ENCODE measurements at places on chromosomes 16 and 17. TPM values are rescaled to one million over a fixed set of nuclear protein-coding genes. Genes with fewer than 3 reads are reported as not detected.

DNA sequence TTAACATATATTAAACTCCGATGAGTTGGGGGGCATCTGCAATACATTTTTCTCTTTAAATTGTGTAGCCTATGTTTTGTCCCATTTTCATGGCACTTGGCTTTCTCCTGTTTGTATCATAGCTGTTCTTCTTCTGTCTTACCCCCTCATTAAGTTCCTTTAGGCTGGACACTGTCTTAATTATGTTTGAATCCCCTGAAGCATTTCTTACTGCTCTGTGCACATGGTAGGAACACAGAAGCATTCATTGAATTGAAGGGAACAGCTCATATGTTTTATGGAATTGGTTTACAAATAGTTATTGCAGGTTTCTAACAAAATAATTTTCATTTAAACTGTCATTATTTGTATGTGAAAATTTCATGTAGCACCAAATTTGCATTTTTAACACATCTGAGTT, 176.8 kb downstream of the TANC2 start:
- no peak overlapping the region for H3K4me3 ChIP-seq
- no peaks in the 10 kb centered on the region for H3K27me3 ChIP-seq
- H3K27ac ChIP-seq, result no peak overlapping the region
- peaks cover 5% of the 10 kb centered on the region for H3K36me3 ChIP-seq

- no peak for DNase-seq
- no peak overlapping the region for H3K4me3 ChIP-seq
- H3K27me3 ChIP-seq, result peaks cover 7% of the 10 kb centered on the region
- no peak overlapping the region for H3K27ac ChIP-seq
- peaks cover 23% of the 10 kb centered on the region for H3K4me1 ChIP-seq
- H3K36me3 ChIP-seq, result no peaks in the 10 kb centered on the region
Observed at GRCh38 chr17:45425984-45426413, 6.7 kb downstream of the ARHGAP27 start.

The TMEM238L gene
- total RNA-seq, result not detected

GRCh38 chr16:81649561-81650184, 129.4 kb upstream of the PLCG2 start:
- no peak overlapping the region for H3K27ac ChIP-seq
- DNase-seq, result no peak
- peaks cover 4% of the 10 kb centered on the region for H3K4me1 ChIP-seq

DNA sequence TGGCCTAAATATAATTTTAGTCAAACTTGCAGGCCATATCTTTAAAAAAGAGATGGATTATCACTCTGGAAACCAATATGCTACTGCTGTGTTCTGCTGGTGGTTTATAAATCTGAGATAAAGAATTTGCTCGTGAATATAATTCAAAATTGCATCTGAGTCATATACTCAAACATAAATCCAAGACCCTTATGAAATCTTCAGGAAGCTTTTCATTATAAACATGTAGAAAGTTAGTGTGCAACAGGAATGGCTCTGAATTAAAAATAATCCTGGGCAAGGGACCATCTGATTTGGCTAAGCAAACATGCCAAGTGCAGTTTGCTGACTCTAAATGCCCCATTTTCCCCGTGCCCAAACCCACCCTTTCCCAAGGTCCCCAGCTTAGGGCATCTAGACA, 57.3 kb downstream of the TEX2 start:
- DNase-seq, result no peak
- no peaks in the 10 kb centered on the region for H3K36me3 ChIP-seq
- H3K27ac ChIP-seq, result no peak overlapping the region

GRCh38 chr16:89129378-89129777, 35.7 kb downstream of the ACSF3 start:
- no peak for DNase-seq
- H3K4me3 ChIP-seq, result no peak overlapping the region
- H3K27ac ChIP-seq, result no peak overlapping the region
- peaks cover 19% of the 10 kb centered on the region for H3K36me3 ChIP-seq

DNA sequence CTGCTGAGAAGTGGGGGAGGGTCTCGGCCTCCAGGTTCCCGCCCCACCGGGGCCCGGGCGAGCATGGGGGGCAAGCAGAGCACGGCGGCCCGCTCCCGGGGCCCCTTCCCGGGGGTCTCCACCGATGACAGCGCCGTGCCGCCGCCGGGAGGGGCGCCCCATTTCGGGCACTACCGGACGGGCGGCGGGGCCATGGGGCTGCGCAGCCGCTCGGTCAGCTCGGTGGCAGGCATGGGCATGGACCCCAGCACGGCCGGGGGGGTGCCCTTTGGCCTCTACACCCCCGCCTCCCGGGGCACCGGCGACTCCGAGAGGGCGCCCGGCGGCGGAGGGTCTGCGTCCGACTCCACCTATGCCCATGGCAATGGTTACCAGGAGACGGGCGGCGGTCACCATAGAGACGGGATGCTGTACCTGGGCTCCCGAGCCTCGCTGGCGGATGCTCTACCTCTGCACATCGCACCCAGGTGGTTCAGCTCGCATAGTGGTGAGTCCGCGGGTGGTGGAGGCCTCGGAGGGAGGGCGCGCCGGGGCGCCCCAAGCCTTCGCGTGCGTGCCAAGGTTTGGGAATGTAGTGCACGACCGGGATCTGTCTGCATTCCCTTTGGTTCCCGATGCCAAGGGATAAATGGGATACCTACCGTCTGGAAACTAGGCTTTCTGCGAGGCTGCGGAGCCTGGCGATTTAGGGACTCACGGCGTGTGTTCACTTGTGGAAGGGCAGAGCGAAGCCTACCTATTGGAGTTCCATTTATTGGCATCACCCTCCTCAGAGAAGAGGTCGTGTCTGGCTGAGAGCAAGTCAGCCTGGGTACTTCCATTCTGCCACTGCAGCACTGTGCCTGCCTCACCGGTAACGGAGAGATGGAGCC, 1.0 kb downstream of the ZNRF1 start:
- peaks cover 10% of the 10 kb centered on the region for H3K27me3 ChIP-seq
- no peaks in the 10 kb centered on the region for H3K36me3 ChIP-seq
- H3K4me1 ChIP-seq, result peaks cover 6% of the 10 kb centered on the region
- H3K4me3 ChIP-seq, result peak overlapping the region; percentile 60

GRCh38 chr17:62724398-62725146, 83.5 kb downstream of the MARCHF10 start:
- peak overlapping the region; percentile 86 for H3K27ac ChIP-seq
- DNase-seq, result peak; percentile 71
- no peaks in the 10 kb centered on the region for H3K36me3 ChIP-seq
- H3K4me3 ChIP-seq, result peak overlapping the region; percentile 1
- peaks cover 4% of the 10 kb centered on the region for H3K4me1 ChIP-seq
- H3K27me3 ChIP-seq, result no peaks in the 10 kb centered on the region

- H3K27ac ChIP-seq, result no peak overlapping the region
- H3K4me3 ChIP-seq, result no peak overlapping the region
- DNase-seq, result peak; percentile 72
- H3K4me1 ChIP-seq, result peaks cover 10% of the 10 kb centered on the region
- H3K27me3 ChIP-seq, result no peaks in the 10 kb centered on the region
Observed at GRCh38 chr16:88743693-88744576, 37.6 kb downstream of the CTU2 start.

The FZD2 gene
- not detected for total RNA-seq

The SLC13A2 gene
- total RNA-seq, result not detected

DNA sequence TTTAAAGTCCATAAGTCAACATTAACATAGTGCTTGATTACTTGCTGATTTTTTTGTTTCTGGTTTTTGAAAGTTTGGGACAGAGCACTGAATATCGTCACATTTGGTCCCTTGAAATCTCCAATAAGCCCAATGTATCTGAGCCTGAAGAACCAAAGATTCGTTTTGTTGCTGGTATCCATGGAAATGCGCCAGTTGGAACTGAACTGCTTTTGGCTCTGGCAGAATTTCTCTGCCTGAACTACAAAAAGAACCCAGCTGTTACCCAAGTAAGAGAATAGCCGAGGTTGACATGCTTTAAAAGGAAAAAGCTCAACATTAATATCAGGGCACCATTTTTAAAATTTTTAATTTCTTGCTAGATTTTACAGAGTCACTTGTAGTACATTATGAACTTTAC, 27.7 kb upstream of the GOSR1 start:
- peaks cover 4% of the 10 kb centered on the region for H3K36me3 ChIP-seq
- H3K27ac ChIP-seq, result no peak overlapping the region
- no peak for DNase-seq
- H3K4me1 ChIP-seq, result no peaks in the 10 kb centered on the region

The KPNA2 gene
- total RNA-seq, result 53.0 TPM

GRCh38 chr17:55383771-55384642, 37.6 kb downstream of the MMD start:
- no peaks in the 10 kb centered on the region for H3K4me1 ChIP-seq
- no peak for DNase-seq
- peaks cover 3% of the 10 kb centered on the region for H3K27me3 ChIP-seq

DNA sequence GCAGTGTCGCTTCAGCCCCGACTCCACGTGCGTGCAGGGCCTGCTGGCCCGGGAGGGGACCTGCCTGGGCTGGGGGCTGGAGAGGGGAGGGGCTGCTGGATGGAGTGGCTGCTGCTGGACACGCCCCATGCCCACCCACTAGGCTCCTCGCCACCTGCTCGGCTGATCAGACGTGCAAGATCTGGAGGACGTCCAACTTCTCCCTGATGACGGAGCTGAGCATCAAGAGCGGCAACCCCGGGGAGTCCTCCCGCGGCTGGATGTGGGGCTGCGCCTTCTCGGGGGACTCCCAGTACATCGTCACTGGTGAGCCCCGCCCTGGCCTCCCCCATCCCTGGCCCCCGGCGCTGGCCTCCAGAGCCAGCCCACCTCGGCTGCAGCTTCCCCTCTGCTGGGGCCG, 2.4 kb downstream of the BRICD5 start:
- peaks cover 39% of the 10 kb centered on the region for H3K4me1 ChIP-seq
- no peak for DNase-seq
- no peak overlapping the region for H3K27ac ChIP-seq
- H3K36me3 ChIP-seq, result peaks cover 38% of the 10 kb centered on the region

The HID1 gene
- 16.5 TPM for total RNA-seq

DNA sequence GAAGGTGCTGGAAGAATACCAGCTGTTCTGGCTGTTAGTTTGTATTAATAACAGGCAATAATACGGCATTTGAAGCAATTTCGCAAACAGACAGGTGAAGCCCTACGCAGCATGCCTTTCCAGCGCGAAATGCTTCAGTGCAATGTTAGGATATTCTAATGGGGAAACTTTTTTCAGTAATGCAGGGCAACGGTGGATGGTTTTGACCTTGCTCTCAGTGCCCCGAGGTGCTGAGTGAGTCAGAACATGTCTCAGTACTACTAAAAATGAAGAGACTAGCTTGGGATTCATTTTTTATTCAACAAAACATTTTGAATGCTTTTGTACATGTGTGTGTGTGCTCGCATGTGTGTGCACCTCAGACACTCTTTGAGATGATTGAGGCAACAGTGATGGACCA, 172.2 kb downstream of the RBFOX1 start:
- no peak overlapping the region for H3K27ac ChIP-seq
- no peak overlapping the region for H3K4me3 ChIP-seq
- no peaks in the 10 kb centered on the region for H3K4me1 ChIP-seq
- DNase-seq, result no peak
- no peaks in the 10 kb centered on the region for H3K36me3 ChIP-seq
- no peaks in the 10 kb centered on the region for H3K27me3 ChIP-seq

DNA sequence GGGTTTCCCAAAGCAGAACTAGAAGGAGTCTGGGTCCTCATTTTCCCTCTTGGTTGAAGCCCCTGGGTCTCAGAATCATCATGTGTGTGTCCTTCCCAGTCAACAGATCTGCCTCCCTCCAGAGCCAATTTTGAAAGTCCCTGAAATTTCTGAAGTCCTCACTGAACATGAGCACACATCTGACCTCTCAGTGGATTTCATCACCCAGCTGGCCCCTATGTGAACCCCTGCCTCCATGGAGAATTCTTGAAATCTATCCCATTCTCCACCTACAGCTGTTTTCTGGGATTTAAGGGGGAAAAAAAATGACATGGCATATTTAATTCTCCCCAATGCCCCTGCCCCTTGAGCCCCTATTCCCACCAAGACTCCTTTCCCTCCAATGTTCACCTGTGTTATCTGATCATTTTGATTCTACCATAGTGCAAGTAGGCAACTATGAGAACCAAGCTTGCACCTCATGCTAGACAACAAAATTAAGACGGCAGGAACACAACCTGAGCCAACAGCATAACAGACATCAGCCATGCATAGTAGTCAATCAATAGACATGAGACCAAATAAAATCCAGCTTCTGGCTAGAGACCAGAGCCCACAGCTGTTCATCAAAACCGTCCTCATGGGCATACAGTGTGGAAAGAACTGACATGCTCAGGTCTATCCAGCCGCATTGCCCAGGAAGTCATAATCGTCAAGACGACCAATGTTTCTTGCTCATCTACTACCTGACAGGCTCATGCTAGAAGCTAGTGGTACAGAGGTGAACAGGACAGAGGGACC, 14.9 kb downstream of the SOX9 start:
- peaks cover 2% of the 10 kb centered on the region for H3K27me3 ChIP-seq
- H3K27ac ChIP-seq, result no peak overlapping the region
- no peak overlapping the region for H3K4me3 ChIP-seq
- DNase-seq, result no peak
- no peaks in the 10 kb centered on the region for H3K4me1 ChIP-seq

GRCh38 chr16:2143878-2144485, 4.4 kb upstream of the RAB26 start:
- H3K36me3 ChIP-seq, result no peaks in the 10 kb centered on the region
- H3K27ac ChIP-seq, result no peak overlapping the region
- DNase-seq, result no peak
- no peak overlapping the region for H3K4me3 ChIP-seq
- H3K27me3 ChIP-seq, result no peaks in the 10 kb centered on the region

DNA sequence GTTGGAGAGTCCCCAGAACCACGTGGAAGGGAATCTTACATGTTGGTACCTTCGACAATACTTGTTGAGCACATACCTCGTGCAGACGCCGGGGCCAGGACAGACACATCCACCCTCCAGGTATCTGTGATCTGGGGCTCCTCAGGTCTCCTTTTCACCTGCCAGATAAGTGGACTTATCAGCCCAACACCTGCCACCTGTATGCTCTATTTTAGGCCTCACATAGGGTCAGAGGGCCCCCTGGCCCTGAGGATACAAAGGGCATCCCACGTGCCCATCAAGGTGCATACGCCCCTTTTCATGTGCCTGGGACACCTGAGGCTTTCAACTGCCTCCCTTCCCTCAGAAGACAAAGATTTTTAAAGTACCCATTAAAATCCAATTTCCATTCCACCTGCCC, 212.7 kb downstream of the MRTFB start:
- H3K27ac ChIP-seq, result no peak overlapping the region
- peaks cover 21% of the 10 kb centered on the region for H3K4me1 ChIP-seq
- no peak overlapping the region for H3K4me3 ChIP-seq
- no peaks in the 10 kb centered on the region for H3K27me3 ChIP-seq
- no peaks in the 10 kb centered on the region for H3K36me3 ChIP-seq

The SLC46A1 gene
- total RNA-seq, result 0.93 TPM

DNA sequence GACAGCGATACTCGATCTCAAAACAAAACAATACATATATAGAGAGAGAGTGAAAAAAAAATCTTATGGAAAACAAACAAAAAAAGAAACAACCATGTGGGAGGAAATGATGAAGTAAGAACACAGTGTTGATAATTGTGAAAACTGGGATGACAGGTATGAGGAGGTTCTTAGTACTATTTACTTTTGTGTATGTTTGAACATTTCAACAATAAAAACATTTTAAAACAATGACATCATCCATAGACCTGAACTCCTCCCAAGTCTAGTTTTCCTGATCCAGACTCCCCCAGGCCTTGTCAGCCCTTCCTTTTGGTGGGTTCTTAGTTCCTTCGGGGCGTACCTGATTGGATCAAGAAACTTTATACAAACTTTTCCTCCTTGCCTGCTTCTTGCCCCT, 51.7 kb downstream of the CCDC42 start:
- no peak overlapping the region for H3K4me3 ChIP-seq
- DNase-seq, result no peak
- no peaks in the 10 kb centered on the region for H3K36me3 ChIP-seq
- H3K27ac ChIP-seq, result no peak overlapping the region
- H3K4me1 ChIP-seq, result no peaks in the 10 kb centered on the region
- no peaks in the 10 kb centered on the region for H3K27me3 ChIP-seq

Measured in T-cell (primary cell).